Skeletal muscle cell (primary cell): ENCODE measurements at places on chromosomes 16 and 17.

DNA sequence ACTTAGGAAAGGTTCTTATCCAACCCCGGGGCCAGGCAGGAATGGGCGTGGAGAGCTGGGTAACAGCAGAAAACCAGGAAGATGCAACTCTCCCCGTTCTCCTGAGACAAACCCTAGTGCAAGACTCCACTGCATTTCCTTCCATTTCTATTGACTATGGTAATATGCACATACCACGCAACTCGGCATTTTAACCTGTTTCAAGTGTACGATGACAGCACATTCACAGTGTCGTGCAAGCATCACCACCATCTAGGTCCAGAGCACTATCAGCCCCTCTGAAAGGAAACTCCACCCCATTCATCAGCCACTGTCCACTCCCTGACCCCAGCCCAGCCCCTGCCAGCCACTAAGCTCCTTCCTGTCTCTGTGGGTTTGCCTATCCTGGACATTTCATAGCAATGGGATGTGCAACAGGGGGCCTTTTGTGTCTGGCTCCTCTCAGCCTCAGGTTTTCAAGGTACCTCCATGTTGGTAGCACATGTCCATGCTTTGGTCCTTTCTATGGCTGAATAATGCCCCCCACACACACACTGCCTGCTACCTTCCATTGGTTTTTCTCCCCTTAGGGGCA is 441.9 kb downstream of the SOX9 start:
- DNase-seq = no peak

GRCh38 chr16:2761472-2761871 is 9.0 kb downstream of the SRRM2 start:
- DNase-seq = no peak

DNA sequence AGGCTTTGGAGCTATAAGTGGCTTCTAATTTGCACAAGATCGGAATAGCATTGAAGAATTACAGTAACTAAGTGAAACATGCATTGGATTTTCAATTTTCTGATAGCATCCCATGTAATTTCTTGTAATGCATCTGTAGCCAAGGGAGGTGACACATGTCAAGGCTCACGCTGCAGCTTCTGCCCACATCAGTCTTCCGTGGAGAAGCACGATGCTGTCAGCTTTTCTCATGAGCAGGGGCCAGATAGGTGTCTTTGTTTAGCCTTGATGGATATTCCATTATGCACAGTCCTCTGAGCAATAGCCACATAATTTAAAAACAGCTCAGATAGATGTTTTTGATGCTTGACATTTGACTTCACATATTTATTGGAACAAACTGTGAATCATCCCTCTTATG is 1046.9 kb upstream of the EEF2KMT start:
- DNase-seq = no peak

- peak; percentile 69 for DNase-seq
Observed at GRCh38 chr16:22386976-22387375, 12.6 kb upstream of the CDR2 start.

GRCh38 chr16:81694494-81695280 is 84.4 kb upstream of the PLCG2 start:
- DNase-seq = peak; percentile 27

GRCh38 chr17:5418858-5419355 is 555 bp downstream of the NUP88 start:
- no peak for DNase-seq

GRCh38 chr16:9203956-9204355 is 112.5 kb downstream of the HAPSTR1 start:
- DNase-seq = no peak

DNA sequence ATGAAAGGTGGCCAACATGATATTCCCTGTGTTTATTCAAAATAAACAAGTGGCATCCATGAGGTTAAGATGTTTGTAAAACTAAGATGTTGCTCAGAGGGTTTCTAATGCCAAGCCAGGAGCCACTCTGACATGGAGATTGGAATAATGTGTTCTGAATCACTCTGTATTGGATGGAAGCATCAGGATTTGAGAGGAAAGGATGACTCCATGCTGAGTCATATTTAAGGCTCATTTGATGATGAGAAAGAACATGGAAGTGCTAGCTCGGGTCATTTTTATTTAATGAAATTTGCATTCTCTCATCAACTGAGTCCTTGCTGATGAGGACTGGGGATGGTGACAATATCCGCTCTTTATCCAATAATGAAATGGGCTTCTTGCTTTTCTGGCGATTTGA is 6.2 kb downstream of the VAT1L start:
- DNase-seq = peak; percentile 48

DNA sequence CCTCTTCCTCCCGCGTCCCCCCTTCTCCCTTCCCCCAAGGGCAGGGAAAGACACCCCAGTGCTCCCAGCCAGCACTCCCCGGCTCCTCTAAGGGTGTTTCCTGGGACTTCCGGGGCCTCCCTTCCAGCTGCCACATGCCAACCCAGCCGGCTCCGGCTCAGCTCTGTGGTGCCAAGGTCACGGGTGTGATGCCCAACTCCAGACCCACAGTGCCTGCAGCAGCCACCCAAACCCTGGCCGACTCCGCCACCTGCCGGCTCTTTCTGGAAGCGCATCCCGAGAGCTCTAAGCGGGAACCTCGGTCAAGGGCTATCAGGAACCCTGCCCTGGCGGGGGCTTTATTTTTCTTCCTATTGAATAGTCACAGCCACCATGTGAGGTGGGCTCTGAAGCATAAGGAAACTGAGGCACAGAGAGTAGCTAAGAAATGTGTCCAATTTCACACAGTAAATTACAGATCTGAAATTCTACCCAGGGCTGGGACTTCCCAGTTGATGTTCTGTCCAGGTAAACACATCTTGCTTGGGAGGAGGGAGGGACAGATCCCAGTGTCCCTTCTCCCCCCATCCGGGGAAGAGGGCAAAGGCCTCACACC is 3.3 kb upstream of the PPP1R1B start:
- DNase-seq = no peak

GRCh38 chr16:25270577-25270976 is 12.9 kb upstream of the ZKSCAN2 start:
- DNase-seq = no peak

GRCh38 chr16:12059216-12059769 is 82.8 kb downstream of the SNX29 start:
- no peak for DNase-seq

GRCh38 chr16:66058172-66058691 is 308.3 kb upstream of the CDH5 start:
- no peak for DNase-seq

GRCh38 chr17:34177642-34178041 is 77.4 kb upstream of the CCL2 start:
- DNase-seq = no peak

GRCh38 chr16:81696961-81697615 is 82.0 kb upstream of the PLCG2 start:
- DNase-seq = no peak

- DNase-seq = no peak
Observed at GRCh38 chr16:60371591-60371990, 1637.5 kb upstream of the GOT2 start.

DNA sequence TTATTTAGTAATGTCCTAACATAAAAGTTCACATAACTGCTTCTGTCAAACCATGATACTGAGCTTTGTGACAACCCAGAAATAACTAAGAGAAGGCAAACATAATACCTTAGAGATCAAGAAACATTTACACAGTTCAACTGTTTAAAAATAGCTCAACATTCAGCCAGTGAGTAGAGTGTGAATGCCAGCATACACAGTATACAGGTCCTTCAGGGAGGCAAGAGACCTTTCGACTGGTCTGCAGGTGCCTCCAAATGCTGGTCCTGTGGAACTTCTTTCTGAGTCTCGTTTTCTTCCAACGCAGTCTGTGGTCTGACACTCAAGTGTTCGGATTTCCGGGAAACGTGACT is 10.3 kb downstream of the MRPS23 start:
- DNase-seq = no peak

- no peak for DNase-seq
Observed at GRCh38 chr17:57853695-57854094, 3.9 kb upstream of the MRPS23 start.

- no peak for DNase-seq
Observed at GRCh38 chr16:7161891-7162290, 170.8 kb upstream of the RBFOX1 start.

GRCh38 chr17:55200904-55201303 is 63.9 kb upstream of the HLF start:
- DNase-seq = no peak

GRCh38 chr17:28449859-28450258 is 23.6 kb upstream of the SLC13A2 start:
- DNase-seq = no peak

GRCh38 chr17:2122641-2123302 is 67.9 kb downstream of the HIC1 start:
- no peak for DNase-seq

DNA sequence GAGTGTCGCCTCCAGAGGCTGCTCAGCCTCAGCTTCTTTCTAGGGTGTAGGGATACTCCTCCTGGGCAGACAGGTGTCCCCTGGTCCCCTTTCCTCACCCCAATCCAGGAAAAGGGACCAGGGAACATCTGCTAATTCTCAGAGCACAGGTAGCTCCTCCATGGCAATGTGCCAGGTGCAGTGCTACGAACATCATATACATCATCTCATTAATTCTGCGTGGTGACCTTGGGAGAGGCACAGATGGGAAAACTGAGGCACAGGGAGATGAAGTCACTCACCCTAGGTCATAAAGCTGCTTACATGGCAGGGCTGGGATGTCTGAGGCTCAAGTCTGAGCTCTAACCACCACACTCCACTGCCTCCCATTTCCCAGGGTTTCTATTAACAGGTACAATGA is 11.7 kb downstream of the HDAC5 start:
- DNase-seq = no peak

DNA sequence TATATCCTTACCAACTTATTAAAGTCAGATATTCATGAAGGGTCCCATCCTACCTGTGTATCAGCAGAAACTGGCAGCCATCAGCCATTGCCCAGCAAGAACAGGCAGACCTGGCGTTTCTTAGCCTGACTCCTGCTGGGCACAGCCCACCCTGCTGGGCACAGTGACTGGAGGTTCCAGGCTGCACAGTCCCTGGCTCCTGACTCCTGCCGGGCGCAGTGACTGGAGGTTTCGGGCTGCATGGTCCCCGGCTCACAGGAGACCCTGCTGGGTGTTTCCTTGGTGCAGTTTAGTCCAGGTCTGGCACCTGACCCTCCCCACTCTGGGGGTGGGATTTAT is 6.7 kb downstream of the TIMM22 start:
- no peak for DNase-seq

DNA sequence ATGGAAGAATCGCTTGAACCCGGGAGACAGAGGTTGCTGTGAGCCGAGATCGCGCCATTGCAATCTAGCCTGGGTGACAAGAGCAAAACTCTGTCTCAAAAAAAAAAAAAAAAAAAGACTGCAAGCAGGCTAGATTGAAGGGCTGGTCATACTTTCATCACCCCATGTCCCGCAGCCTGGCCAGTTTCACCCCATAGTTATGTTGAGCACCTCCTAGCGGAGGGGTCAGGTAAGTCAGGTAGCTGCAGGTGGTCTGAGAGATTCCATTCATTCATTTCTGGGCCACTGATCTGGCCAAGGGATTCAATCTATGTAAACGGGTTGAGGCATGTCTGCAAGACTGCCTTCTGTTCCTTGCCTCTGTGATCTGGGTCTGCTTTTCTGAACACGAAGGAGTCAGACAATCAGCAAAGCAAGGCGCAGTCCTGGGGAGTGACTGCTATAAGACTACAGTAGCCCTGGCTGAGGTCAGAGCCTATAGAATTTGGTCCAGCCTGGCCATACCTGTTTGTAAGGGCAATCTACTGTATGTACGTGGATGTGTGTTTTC is 23.6 kb upstream of the BPTF start:
- no peak for DNase-seq

DNA sequence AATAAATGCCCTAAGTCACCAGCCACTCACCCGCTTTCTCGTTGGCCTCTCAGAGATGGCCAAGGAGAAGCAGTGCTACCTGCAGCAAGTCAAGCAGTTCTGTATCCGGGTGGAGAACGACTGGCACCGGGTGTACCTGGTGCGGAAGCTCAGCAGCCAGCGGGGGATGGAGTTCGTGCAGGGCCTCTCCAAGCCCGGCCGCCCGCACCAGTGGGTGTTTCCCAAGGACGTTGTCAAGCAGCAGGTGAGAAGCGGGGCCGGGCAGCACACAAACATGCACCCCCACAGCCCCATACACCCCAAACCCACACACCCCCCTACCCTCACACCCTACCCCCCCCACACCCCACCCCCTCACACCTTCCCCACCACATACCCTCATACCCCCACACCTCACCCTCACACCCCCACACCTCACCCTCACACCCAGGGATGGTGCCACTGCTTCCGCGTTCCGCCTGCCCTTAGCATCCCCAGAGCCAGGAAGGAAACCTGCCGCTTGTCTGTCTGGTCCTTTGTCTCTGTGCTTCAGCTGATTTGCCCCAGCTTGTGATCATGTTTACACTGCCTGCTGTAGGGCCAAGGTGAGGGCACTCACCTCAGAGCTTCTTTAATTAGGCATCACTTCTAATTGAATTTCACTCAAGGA is 41.9 kb upstream of the ENDOV start:
- DNase-seq = no peak

DNA sequence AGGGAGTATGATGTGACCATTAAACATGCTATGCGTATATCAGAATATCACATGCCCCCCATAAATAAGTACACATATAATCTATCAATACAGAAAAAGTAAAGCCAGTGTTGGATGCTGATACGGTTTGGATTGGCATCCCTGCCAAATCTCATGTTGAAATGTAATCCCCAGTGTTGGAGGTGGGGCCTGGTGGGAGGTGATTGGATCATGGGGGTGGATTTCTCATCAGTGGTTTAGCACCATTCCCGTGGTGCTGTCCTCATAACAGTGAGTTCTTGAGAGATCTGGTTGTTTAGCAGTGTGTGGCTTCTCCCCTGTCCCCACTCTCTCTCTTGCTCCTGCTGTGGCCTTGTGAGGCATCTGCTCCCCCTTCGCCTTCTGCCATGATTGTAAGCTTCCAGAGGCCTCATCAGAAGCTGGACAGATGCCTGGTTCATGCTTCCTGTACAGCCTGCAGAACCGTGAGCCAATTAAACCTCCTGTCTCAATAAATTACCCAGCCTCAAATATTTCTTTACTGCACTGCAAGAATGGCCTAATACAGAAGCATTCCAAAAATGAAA is 88.9 kb downstream of the AATF start:
- DNase-seq = no peak
